ENCODE measurements at places on chromosomes 6 and 20.

DNA sequence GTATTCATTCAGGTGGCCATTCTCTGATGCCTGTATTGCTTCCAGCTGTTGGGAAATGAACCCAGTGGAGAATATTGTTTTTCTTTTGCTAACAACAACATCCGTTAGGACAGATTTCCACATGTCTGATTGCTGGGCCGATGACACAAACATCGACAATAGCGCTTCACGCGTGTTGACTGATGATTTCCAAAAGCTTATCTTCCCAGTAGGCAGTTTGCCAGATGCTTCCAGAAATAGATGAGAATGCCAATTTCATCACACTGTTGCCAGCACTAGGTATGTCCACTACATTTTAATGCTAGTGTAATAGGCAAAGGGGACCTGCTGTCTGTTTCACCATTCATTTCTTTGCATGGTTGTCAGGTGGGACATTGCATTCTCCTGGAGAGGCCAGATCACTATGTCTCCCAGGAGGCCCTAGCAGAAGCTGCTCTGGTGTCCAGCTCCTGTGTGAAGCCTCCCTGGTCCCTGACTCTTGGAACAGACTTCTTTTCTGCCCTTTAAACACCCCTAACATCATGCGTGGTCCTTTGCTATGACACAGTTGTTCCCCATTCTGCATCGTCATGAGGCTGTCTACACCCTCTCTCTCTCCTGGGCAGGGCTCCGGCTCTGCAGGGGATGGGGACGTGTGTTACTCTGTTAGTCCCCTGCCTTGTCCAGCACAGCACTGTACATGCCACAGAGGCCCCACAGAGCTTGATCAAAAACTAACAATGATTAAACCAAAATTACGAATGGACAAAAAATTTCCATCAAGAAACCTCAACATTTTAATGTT, 181.6 kb downstream of the CDH26 start:
- DNase-seq = no peak

- no peak for DNase-seq
These were observed 27.6 kb downstream of the CNKSR3 start for GRCh38 chr6:154482858-154483257.

DNA sequence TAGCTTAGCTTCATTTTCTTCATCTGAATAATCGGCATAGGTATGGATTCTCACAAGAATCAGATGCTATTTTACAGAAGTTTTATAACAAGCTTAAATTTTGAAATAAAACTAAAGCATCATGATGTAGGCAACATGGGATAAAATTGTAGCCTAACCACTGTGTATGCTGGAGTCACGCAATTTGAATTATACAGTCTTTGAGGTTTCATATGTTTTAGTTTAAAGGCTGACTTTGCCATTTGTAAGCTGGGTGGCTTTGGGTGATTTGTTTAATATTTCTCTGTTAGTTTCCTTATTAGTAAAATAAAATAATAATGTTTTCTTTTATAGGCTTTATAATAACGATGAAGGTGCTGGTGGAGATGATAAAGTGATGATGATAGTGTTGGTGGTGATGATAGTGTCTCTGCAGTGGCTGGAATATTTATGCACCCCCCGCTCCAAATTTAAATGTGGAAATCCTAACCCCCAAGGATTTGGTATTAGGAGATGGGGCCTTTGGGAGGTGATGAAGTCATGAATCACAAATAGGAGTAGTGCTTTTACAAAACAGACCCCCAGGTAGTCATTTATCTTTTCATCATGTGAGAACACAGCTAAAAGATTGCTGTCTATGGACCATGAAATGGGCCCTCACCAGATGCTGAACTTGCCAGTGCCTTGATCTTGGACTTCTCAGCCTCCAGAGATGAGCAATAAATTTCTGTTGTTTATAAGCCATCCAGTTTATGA, 42.0 kb downstream of the DOK5 start:
- DNase-seq = no peak

DNA sequence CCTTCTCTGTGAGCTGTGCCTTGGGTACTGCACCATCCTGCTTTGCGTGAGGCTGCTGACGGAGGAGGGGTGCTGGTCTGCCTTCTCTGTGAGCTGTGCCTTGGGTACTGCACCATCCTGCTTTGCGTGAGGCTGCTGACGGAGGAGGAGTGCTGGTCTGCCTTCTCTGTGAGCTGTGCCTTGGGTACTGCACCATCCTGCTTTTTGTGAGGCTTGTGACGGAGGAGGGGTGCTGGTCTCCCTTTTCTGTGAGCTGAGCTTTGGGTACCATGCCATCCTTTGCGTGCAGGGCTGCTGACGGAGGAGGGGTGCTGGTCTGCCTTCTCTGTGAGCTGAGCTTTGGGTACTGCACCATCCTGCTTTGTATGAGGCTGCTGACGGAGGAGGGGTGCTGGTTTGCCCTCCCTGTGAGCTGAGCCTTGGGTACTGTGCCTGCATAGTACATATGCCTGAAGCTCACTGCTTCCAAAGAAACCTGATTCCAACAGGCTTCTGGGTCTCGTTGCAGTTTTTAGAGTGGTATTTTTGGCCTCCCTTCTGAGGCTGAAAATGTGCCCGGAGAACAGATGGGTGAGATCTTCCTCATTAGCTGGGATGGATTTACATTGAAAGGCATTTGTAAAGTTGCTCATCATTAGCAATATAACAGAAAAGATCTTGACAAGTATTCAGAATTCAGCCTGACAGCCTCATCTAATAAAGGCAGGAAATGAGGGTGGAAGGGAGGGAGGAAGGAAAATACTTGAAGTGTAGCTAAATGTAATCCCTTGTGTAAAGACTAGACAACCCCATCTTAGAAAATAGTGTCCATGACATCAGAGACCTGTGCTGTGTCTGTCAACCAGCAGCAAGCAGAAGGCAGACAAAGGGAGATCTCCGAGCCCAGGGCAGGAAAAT, 46.8 kb upstream of the UNC93A start:
- no peak for DNase-seq

DNA sequence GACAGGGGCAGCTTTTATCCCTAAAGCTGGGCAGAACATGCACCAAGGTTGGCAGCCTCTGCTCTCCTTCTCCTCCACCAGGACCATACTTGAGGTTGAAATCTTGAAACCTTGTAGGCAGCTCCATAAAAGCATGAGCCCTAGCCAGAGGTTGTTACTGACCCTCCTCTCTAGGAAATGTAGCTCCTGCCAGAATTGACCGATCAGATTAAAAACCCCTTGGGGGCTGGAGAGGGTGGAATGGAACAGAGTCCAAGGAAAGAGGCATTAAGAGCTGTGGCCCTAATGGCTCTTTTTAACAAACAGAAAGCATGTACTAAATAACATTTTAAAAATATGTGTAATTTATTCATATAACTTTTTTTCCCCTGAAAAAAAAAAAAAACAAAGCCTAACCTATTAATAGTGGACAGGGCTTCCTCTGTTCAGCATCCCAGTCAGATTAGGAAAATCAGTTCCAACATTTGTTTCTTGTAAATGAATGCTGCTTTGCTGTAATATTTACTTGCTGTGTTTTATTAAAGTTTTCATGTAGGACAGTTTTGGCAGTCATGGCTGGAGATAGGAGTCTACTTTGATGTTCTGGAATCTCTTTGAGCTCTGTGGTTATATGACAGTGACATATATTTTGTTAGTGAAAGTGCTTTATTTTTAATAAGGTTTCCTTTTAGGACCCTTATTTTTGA, 41.3 kb downstream of the MTHFD1L start:
- no peak for DNase-seq

GRCh38 chr6:166490671-166491500, 95.6 kb downstream of the RAMACL start:
- DNase-seq = no peak

DNA sequence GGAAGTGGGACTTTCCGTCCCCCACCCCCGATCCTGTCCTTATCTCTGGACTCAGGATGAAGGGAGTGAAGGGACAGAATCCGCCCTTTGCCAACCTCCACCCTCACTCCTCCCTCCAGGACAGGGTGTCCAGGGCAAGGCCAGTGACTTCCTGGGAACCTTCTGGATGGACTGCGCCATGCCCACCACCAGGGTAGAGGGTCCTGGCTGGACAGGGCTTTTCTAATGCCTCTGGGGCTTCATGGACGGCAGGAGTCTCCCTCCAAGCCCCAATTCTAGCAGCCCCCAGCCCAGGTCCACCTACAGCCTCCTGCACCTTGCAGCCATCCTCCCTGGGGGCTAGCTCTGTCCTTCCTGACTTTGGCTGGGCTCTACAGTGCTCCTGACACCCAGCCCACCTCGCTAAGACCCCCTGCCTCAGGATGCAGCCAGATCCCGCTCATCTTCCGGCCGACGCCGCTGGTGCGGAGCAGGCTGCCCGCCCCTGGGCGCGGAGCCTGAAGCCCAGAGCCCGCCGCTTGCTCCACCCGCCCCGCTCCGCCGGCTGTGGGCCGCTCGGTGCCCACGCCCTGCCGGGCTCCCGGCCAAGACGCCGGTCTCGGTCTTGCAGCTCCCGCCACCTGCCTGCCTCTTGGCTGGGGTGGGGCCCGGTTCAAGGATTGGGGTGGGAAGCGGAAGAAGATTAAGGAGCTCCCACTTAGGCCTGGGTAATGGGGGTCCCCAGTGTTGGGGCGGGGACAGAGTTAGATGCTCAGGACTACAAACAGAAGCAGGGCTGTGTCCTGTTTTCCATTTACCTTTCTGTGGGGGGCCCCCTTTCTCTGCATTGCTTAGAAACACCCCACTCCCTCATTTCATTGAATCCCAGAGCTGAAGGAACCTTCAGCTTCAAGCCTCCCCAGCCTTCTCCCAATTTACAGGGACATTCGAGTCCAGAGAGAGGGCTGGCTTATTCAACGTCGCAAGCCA, 72.8 kb downstream of the MDGA1 start:
- no peak for DNase-seq

GRCh38 chr6:22042706-22043105, 254.1 kb downstream of the PRL start:
- DNase-seq = no peak

DNA sequence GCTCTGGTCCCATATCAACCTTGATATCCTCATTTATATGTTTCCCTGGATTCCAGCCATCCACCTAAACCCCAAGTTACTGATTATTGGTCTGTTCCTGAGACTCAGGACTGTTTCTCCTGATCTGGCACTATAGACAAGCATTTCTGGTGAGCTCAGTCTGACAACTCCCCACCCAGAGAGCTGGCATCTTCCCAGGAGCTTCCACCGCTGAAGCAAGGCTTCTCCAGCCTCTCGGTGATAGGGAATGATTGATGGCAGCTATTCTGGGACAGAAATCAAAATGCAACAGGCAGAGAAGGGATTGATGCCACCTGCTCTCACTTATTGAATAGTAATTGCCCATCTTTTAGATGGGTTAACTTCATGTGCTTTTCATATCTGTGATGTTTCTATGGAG, 169.7 kb upstream of the GGTLC1 start:
- DNase-seq = no peak

DNA sequence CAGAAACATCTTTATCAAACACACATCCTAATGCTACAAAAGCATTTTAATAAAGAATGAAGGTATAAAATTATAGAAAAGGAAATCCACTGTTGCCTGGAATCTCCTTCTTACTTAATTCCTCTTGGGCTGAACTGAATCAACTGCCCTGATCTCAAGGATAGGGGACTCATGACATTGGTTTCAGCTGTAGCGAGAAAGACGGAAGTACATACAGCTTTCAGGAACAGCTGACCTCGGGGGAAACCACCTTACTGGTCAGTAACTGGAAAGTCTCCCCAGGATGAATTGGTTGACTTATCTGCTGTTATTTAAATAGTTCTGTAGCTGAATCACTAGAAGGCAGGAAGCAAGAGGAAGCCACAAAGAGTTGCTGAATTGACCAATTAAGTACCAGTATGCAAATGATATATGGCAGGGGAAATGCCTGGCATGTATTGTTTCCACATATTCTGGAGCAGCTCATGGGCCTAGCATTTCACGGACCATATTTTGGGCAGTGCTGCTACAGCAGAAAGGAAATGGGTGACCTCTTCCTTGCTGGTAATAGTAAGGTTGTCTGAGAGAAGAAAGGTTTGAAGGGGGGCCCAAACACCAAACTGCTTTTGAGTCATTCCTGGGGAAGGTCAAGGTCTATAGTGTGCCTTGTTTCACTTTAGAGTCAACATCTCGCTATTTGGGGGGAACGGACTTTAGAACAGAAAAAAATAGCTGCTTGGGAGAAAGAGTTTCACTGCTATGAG, 43.7 kb upstream of the MAP7 start:
- no peak for DNase-seq

DNA sequence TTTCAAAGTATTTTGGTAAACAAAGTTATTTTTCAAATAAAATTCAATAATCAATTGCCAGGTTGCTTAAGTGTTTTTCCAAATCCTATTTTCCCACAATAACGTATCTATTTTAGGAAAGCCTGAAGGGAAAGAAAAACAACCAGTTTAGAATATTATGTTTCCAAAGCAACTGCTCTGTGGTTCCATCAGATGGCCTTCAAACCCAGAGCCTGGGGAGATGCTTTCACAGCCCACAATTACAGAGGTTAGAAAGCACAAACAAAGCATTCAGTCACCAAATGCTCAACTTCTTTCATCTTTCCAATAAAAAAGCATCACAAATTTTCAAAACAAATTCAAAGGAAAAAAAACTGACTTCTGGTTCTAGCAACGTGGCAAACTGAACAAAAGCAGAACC, 66.0 kb downstream of the ELOVL5 start:
- no peak for DNase-seq

- DNase-seq = no peak
These were observed 12.8 kb upstream of the MDFI start for GRCh38 chr6:41625442-41625841.

DNA sequence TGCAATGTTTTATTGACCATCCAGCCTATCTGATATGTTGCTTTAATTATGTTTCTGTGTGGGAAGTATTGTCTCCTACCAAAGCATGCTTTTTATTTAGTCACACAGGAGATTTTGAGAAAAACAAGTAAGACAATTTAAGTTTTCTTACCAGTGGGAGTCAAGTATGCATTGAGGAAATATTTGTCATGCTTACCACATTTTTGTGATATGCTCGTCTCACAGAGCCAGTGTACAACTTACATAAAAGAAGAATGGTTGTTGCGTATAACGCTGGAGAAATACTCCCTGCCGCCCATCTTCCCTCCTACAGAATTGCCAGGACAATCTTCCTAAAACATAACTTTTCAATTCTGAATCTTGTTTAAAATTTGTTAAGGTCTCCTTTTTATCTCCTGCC, 37.1 kb upstream of the FILIP1 start:
- DNase-seq = no peak

GRCh38 chr6:123928529-123928928, 124.9 kb downstream of the NKAIN2 start:
- no peak for DNase-seq

GRCh38 chr20:49338061-49338460, 60.2 kb upstream of the ZNFX1 start:
- DNase-seq = no peak

GRCh38 chr6:149223904-149224351, 93.6 kb upstream of the TAB2 start:
- DNase-seq = no peak

- DNase-seq = no peak
These were observed 512.8 kb upstream of the EPHA7 start for GRCh38 chr6:93932175-93932574.

GRCh38 chr6:108748959-108749358, 99.3 kb upstream of the ARMC2 start:
- no peak for DNase-seq

GRCh38 chr6:30806581-30807183, 62.3 kb upstream of the IER3 start:
- no peak for DNase-seq

GRCh38 chr6:6438286-6438685, 117.8 kb upstream of the F13A1 start:
- no peak for DNase-seq

GRCh38 chr20:60748086-60748485, 504.0 kb upstream of the CDH4 start:
- no peak for DNase-seq

All from stimulated activated CD4-positive, alpha-beta T cell treated with anti-CD3 and anti-CD28 coated beads, Interleukin-4, amount 100 ng/mL, for 1 hour (primary cell).